ENCODE measurements at places on chromosomes 4 and X.

- no peak for DNase-seq
Measured at GRCh38 chrX:113906168-113906567, 677.7 kb upstream of the HTR2C start.

GRCh38 chr4:101114936-101115372, 232.4 kb downstream of the PPP3CA start:
- DNase-seq, result peak; percentile 81

- peak; percentile 1 for DNase-seq
Measured at GRCh38 chrX:116317409-116317808, 119.0 kb upstream of the SLC6A14 start.

DNA sequence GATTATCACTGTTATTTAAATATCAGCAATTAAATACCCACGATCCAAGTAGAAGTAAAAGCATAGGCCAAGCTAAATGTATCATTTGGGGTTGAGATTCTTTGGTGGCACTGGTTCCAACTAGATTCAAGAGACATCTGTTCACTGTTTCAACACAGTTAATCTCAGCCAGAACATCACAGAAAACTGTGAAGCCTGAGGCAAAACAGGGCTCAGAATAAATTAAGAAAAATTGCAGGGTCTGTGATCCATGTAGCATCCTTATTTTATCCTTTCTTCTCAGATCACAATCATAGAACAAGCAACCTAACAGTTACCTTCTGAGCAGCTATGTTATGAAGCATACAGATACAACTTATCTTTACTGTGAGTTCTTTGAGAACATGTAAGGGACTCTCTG, 23.7 kb downstream of the YTHDC1 start:
- no peak for DNase-seq

DNA sequence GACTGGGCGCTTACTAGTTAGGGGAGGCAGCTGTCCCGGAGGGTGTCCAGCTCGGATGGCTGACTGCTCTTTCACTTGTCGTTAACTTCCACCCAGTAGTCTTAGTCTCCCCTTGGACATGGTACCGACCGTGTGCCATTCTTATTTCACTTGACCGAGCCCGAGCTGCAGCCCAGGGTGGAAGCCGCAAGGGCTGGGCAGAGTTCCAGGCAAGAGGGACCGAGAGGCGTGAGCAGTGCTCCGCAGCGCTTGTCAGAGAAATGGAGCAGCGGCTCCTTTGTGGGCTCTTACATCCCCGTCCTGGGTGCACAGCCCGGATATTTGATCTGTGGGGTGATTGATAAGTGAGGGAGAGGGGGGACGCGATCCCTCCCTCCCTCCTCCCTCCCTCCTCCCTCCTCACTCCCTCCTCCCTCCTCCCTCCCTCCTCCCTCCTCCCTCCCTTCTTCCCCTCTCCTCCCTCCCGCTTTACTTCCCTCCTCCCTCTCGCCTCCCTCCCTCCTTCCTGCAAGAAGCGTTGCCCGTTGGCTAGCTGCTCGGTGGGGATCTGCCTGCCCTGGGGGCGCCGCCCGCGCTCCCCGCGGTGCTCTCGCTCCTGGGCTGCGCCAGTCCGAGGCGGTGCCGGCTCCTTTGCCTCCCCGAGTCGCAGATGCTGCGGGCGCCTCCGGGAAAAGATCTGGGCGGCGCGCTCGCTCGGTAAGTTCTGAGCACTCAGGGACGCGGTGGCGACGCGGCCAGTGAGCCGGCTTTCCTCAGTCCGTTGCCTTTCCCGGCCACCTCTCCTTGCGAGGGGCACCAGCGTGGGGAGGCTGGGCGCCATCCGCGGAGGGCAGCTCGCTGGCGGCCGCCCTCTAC, at the start of gene SLITRK2:
Gene SLITRK2, plus strand, starts transcription at position 499 of the 855 bp plus-strand sequence. CDS start 4,597 bp downstream, outside the sequence.
- DNase-seq, result peak; percentile 72

DNA sequence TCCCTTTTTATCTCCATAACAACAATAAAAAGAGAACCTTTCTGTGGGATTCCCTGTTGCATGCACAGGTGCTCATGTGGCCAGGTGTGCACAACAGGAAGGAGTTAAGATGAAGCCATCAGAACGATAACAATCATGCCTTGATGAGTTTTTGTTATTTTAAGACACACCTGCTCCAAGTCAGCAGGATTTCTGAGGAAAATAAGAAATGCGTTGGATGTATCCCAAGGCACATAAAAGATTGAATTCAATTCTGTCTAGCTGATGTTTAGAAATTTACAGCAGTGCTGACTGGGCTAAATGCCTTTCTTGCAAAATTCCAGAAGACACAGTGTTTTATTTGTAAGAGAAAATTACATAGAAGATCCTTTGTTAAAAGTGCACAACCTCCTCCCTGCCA, 1678.2 kb downstream of the ARAP2 start:
- DNase-seq, result no peak

- no peak for DNase-seq
Measured at GRCh38 chr4:89914609-89915550, 20.2 kb downstream of the MMRN1 start.

Data from midbrain (tissue), 1 donor.